ENCODE measurements at places on chromosomes 11 and 22.

GRCh38 chr11:130144861-130145281 is 14.7 kb upstream of the ST14 start:
- DNase-seq, result no peak

- DNase-seq, result no peak
These were observed 13.2 kb downstream of the PHLDB1 start for GRCh38 chr11:118620529-118621070.

DNA sequence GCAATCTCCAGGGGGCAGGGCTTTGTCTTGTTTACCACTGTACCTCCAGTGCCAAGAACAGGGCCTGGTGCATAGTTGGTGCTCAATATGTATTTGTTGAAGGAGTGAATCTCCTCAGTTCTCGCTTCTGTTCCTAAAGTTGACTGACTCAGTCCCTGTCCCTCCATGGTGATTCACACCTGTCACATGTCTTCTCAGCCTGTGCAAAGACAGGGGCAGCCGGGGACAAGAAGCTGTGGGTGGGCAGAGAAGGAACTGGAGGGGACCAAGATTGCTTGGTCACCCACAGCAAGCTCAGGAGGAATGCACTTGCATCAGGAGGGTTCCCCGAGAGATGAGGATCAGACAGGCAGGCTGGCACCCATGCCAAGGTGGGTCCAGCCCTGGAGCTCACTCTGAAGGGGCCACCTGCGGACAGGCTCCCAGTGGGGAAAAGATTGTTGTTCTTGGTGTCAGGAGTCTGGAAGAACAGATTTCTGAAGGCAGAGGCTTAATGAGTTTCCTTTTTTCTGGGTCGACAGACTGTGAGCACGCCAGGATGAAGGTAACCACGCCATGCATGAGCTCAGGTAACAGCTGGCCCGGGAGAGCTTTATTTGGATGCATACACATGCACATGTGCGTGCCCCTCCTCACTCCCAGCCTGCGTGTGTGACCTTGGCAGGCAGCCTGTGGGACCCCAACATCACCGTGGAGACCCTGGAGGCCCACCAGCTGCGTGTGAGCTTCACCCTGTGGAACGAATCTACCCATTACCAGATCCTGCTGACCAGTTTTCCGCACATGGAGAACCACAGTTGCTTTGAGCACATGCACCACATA is 16.9 kb downstream of the IL17RA start:
- DNase-seq, result no peak

DNA sequence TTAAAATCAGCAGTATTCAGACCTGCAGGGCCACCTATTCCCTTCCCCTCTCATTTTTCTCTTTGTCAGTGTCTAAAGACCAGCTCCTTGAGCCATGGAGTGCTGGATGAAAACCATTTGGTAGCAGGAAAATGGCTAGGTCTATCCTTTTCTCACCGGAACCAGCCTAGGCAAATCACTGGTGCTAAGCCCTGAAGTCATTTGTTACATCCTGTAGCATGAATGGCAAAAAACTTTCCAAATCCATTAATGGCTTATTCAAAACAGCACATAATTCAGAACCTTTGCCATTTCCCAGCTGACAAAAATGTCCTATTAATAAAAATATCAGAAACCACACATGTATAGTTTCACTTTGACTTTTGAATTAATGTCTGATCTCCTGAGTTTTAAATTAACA is 209.5 kb upstream of the E2F8 start:
- DNase-seq, result no peak

- DNase-seq, result no peak
These were observed 816 bp upstream of the PLEKHA7 start for GRCh38 chr11:17014833-17015626.

DNA sequence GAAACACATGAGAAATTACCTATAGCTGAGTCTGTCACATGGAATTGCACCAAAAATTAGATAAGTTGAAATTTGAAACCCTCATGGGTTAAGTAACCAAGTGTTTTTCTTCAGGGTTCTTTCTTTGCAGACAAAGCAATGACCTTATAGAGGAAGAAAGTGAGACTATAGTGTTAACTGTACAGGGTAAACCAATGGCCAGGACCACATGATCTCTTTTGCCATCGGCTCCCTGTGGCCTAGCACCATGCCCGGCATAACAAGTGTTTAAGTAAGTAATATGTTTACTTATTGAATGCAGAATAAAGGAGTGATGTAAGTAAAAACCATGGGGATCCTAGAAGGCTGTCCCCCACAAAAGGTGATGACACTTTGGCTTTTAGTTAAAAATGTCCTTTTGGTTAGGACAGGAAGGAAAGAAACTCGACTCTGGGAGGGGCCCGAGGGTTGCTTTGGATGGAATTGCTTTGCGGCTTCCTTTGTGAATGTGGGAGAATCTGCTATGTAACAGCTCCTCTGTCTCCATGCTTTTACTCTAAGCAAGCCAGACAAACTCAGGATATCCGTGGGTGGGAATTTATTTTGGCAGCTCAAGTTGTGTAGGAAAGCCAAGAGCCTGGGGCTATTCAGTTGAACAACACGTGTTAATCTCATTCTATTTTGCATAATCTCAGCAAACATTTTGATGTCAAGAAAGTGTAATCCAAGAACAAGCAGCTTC is 454.7 kb downstream of the INSC start:
- DNase-seq, result no peak

- DNase-seq, result no peak
These were observed 36.4 kb downstream of the WEE1 start for GRCh38 chr11:9609841-9610240.

- no peak for DNase-seq
These were observed 75.3 kb downstream of the SC5D start for GRCh38 chr11:121367844-121368225.

GRCh38 chr11:134488913-134489312 is 76.9 kb upstream of the B3GAT1 start:
- no peak for DNase-seq

- DNase-seq, result no peak
These were observed 134.8 kb downstream of the EHF start for GRCh38 chr11:34755671-34756070.

DNA sequence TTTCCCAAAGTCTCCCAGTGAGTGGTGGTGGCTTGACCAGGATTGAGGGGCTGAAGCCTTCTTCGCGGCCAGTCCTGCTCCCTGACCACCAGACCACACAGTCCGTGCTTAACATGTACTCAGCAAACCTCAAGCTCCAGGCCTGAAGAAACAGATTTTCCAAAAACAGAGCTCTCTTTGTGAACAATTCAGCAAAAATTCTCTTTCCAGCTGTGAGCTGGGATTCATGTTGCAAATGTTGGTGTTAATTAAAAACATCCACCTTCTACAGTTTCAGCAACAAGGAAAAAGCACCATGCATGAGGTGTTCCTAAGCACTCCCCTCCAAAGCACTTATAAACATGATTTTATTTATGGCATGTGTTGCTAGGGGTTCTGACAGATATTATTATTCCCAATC is 129.5 kb downstream of the ETS1 start:
- no peak for DNase-seq

- no peak for DNase-seq
These were observed 303.6 kb downstream of the SOX6 start for GRCh38 chr11:16052750-16053149.

Measured in CD4-positive, alpha-beta T cell treated with Interferon alpha-2 for 1 hour (primary cell).